ENCODE measurements at places on chromosomes 7 and 10.

GRCh38 chr7:21028186-21028585 lies 241.5 kb upstream of the SP8 start:
- no peak for DNase-seq

DNA sequence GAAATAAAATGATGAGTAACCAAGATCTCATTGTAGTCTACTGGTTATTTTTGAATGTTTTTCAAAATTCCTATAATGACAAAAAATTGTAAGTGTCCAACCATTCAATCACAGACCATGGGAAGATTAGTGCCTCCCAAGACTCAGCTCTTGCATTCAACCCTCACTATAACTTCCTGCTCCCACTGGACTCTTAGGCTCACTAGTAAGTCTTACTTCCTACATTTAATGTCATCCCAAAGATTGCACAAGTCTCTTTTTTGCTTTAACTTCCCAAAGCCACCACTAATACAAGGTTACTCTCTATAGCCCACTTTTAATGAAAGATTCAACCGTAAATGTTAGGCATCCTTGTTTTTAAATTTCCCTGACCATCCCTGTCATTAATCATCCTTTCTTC lies 111.9 kb upstream of the NRBF2 start:
- no peak for DNase-seq

- DNase-seq: peak; percentile 81
Measured at GRCh38 chr7:56033671-56034432, 17.4 kb downstream of the PSPH start.

GRCh38 chr10:116247691-116248090 lies 25.3 kb downstream of the GFRA1 start:
- DNase-seq: no peak

DNA sequence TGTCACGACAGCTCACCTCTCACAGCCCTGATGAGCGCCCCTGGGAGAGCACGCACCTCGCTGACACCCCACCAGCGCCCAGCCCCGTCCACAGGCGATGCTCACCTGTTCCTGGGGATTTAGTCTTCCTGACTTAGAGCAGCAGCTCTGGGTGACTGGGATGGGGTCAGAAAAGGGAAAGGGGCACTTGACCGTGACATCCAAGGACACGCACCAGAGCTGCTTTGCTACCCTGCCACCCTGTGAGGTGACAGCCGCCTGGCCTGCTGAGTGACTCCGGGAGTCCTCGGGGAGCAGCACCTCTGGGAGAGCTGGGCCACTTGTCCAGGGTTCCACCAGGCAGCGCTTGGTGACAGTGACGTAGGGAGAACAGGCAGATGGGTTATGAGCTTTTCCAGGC lies 148.2 kb downstream of the PRKAG2 start:
- DNase-seq: no peak

DNA sequence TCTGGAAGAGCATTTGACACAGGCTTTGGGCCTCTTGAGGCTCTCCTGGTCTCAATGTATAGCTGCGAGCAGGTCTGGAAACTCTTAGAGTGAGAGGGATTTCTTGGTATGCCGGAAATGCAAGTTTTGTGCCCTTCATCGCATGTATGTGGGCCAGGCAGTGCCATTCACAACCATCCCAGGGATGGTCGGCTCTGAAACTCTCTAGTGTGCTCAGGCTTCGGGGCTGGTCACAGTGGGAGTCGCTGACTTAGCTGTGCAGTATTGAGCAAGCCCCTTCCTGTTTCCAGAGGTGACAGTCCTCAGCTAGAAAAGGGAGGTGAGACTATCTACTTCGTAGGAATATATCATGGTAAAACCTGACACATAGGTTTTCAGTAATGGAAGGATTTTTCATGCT lies 2.0 kb upstream of the AOAH start:
- DNase-seq: no peak

DNA sequence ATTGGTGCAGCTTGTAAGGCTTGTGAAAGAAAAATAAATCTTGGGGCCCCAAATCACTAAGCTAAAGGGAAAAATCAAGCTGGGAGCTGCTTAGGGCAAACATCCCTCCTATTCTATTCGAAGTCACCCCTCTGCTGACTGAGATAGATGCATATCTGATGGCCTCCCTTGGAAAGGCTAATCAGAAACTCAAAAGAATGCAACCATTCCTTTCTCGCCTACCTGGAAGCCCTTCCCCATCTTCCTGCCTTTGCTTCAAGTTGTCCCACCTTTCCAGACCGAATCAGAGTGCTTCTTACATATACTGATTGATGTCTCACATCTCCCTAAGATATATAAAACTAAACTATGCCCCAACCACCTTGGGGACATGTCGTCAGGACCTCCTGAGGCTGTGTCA lies 240.3 kb downstream of the SKIDA1 start:
- DNase-seq: no peak

GRCh38 chr7:76278540-76278939 lies 23.9 kb upstream of the HSPB1 start:
- no peak for DNase-seq

- DNase-seq: no peak
Measured at GRCh38 chr7:30147223-30147622, 12.4 kb downstream of the MTURN start.

- DNase-seq: no peak
Measured at GRCh38 chr7:25294624-25295023, 66.3 kb upstream of the NPVF start.

DNA sequence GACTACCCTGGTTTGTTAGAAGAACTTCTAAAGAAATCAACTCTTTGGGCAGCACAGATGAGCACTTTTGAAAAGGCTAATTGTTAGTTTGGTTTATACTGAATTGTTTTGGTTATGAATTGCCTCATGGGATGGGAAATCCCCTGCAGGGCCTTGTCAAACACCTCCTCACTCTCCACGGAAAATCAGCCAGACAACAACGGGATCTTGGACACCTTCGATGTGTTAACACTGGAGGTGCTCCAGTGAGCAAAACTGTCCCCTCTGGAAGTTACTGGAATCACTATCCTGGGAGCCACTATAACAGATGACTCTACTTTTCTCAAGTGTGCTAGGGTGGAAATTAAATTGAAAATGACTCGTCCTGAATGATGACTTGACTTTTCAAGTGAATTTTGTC lies 38.7 kb downstream of the CDK6 start:
- DNase-seq: peak; percentile 58

DNA sequence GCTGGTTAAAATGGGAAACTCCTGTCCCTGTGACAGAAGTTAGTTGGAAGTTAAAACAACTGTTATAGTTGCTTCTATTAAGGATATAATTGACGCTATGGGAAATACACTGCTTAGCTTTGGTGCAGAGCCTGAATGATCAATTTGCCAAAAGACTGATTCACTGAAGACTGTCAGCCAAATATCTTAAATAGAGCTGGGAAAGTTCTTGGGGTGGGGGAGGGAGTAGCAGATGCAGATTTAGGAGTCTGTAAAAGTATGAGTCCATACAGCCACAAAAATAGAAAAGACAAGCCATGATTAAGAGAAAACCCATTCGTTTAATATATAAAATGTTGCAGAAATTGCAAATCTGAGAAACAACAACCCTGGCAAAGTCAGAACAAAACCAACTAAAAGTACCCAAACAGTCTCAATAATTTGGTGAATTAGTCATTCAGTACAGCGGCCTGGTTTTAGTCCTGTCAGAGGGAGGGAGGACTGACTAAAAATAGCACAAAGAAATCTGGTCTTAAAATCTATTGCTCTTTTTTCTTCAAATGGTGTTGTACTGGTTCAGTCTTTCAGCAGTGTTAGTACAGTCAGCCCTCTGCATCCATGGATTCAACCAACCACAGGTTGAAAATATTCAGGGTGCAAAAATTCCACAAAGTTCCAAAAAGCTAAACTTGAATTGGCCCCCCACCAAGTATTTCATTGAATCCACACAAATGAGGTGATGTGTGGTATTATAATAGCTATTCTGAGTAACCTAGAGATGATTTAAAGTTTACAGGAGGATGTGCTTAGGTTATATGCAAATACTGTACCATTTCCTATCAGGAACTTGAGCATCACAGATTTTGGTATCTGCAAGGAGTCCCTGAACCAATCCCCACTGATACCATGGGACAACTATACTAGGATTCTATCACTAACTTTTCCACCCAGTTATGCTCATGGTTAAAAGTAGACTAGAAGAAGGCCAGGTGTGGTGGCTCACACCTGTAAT lies 30.0 kb downstream of the STK17A start:
- DNase-seq: no peak

- no peak for DNase-seq
Measured at GRCh38 chr7:149774237-149775175, 1.1 kb upstream of the ZNF467 start.

DNA sequence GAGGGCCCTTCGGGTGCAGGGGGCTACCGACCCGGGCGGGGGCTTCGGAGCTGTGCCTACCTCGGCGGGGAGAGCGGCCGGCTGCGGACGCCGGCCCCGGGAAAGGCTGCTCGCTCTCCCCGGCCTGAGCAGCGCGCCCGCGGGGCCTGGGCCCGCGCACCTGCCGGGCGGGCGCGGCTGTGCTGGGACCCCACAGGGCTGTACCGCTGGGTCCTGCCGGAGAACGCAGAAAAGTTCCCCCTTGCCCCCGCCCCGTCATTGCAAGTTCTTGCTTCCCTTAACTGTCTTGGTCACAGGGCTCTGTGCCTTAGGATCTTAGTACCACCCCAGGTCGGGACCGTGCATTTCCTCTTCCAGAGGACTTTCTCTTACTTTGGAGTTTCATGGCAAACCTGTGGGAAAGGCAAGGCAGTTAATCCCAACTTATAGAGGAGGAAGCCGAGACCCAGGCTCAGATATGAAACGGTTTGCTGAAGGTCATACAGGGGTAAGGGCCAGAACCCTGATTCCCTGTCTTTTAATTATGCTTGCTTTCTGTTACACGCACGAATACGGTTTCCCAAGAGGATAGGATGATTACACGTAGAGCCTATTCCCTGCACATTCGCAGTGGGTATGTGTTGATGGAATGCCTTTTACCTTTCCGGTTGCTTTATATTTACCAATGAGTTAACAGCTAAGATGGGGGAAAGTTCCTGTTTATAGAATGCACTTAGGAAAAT lies 652 bp downstream of the PCGF5 start:
- DNase-seq: no peak

GRCh38 chr10:110398419-110399105 lies 93.8 kb upstream of the SMNDC1 start:
- DNase-seq: no peak

GRCh38 chr7:88321694-88322093 lies 15.0 kb upstream of the STEAP4 start:
- no peak for DNase-seq

DNA sequence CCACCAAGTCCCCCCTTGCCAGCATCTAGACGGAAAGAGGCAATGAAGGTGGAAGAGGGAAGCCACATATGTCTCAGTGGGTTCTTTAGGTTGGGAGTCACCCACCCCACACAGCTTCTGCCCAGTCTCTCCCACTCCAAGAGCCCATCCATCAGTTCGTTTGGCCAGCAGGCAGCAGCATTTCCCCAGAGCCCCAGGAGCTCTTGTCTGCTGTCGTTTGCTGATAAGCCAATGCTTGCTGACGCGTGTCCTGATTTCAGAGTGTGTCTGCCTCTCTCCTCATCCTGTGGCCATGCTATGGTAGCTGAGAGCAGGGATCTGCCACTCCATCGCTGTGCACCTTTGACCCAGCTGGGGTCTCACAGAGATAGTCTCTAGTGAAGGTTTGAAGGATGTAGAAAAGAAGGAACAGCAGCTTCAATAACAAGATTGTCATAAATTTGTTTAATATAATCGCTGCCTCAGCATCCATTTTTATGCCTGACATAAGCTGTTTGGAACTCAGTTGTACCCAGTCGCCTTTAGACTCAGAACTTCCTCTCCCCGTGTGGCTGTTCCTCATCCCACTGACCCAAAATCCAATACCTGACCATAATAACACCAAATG lies 39.4 kb upstream of the GDF10 start:
- peak; percentile 53 for DNase-seq

DNA sequence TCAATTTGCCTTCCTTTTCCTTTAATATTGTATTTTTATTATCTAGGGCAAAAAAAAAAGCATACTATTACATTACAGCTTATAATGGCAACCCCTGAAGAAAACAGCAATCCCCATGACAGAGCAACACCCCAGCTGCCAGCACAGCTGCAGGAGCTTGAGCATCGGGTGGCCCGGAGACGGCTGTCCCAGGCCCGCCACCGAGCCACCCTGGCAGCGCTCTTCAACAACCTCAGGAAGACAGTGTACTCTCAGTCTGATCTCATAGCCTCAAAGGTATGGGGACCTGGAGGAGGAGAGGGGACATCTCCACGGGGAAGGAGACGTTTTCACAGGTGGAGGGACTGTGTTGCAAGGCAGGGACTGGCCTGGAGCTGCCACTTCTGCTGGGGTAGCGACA lies 6.8 kb downstream of the STRA8 start:
- DNase-seq: no peak

DNA sequence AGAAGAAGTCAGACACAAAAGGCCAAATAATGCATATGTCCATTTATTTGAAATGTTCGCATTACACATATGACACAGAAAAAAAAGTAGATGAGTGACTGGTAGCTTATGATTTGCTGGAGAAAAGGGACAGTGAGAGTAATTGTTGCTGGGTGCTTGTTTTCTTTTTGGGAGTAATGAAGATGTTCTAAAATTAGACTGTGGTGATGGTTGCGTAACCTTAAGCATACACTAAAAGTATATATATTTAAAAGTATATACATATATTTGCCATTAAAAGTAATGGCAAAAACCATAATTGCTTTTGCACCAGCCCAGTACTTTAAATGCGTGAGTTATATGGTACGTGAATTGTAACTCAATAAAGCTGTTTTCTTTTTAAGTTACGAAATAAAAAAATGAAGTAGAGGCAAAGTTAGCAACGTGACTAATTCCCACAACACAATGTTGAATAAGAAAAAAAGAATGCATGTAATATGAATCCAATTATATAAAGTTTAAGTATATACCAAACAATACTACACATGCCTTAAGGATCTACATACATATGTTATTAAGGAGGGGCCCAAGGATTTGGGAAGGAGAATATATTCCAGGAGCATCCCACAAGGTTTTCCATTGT lies 360.4 kb upstream of the CELF2 start:
- DNase-seq: no peak

- DNase-seq: no peak
Measured at GRCh38 chr7:157438121-157439025, 101.6 kb downstream of the DNAJB6 start.

DNA sequence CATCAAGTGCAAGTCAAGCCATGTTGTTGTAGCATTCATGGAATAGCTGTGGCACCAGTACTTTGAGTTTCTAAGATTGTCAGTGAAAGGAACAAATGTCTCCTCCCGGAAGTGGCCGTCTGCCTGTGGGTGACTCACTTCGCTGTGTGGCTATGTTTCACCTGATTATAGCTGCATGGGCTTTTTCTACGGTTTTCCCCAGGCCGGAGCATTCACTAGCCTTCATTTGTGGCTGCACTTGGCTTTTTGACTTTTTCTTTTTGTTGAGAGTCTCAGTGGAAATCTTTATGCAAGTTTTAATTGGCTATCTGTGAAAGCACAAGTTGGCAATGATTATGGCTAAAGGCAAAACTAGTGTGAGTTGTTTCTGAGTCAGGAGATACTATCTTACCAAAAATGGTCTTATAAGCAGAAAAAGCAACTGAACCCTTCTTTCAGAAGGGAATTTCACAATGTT lies 35.0 kb downstream of the SRI start:
- no peak for DNase-seq

DNA sequence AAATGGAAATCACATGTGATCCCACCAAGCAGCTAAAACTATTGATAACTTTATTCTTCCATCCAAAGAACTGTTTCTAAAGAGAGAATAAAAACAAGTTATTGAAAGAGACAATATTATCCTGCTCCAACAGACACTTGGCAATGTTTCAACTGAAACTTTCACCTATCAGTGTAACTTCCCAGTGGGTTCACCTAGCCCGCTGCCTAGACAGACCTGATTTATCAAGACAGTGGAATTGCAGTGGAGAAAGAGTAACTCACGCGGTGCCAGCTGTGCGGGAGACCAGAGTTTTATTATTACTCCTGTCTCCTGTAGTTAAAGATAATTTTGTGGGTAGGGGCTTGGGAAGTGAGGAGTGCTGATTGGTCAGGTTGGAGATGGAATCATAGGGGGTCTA lies 199.8 kb downstream of the AHR start:
- no peak for DNase-seq
